EL (cell line): ENCODE measurements at places on chromosomes 1 and 21.

DNA sequence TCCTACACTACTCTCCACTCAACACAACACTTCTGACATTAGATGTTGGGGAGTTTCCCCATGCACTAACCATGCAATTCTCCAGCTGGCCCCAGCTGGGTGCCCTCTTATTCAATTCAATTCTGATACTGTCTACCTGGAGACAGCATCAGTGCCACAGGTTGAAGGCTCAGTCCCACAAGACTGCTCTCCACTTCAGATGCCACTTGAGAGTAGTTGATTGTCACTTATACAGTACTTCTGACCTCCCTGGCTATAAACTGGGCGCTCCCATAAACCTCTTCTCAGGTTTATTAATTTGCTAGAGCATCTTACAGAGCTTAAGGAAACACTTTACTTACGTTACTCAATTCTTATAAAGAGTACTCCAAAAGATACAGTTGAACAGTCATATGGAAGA, 442.3 kb downstream of the LRRIQ3 start:
- DNase-seq: no peak

- DNase-seq: peak; percentile 21
Measured at GRCh38 chr1:42231253-42231652, 66.7 kb upstream of the GUCA2A start.

GRCh38 chr1:218259800-218260199, 25.3 kb upstream of the RRP15 start:
- peak; percentile 11 for DNase-seq

GRCh38 chr1:89739013-89739843, 81.6 kb upstream of the LRRC8D start:
- peak; percentile 67 for DNase-seq

DNA sequence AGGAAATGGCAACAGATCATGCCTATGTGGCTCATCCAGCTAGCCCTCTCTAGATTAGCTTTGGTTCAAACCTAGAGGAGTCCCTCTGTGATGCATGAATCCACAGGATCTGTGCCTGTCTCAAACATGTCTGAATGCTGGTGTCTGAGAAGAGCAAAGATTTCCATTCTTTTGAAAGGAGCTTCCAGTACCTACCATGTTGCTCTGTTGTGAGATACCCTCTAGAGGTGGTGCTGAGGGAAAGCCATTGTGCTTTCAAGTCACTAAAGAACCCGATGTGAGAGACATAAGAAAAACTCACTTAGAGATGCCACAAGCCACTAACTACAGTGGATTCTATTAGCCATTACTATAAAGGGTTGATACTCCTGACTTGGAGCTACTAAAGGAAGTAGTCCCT, 103.6 kb downstream of the LRRC40 start:
- no peak for DNase-seq

GRCh38 chr1:175514387-175514953, 228.9 kb downstream of the TNR start:
- DNase-seq: no peak

DNA sequence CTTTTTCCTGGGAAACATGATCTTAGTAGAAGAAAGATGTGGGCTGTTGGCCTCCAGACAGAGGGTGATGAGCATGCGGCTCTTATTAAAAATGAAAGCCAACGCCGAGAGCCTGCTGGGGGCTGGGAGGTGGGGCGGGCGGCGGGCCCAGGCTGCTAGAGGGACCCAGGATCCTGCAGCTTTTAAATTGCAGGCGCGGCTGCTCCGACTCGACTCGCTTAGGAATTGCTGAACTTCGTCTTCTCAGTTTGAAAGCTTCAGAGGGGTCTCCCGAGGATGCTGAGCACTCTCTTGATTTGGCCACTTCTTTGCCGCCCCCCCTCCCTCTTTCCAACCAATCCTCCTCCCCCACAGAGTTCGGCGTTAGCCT, 1.2 kb downstream of the AGPAT3 start:
- DNase-seq: peak; percentile 60

DNA sequence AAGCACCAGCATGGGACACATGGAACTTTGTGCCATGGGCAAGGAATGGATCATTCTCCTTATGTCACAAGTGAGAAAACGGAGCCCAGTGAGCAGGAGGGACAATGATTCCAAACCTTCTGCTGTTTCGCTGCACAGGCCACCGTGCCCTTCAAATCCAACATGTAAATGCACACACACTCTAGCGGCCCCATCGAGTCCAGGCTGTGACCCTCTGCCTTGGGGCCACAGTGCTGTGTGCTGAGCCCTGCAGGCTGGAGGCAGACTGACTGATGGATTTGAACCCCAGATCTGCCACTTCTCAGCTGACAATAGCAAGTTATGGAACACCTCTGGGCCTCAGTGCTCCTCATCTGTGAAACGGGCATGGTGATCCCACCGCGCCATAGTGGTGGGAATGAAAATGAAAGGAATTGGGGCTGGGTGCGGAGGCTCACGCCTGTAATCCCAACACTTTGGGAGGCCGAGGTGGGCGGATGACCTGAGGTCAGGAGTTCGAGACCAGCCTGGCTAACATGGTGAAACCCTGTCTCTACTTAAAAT, 63.6 kb downstream of the ALPL start:
- no peak for DNase-seq

DNA sequence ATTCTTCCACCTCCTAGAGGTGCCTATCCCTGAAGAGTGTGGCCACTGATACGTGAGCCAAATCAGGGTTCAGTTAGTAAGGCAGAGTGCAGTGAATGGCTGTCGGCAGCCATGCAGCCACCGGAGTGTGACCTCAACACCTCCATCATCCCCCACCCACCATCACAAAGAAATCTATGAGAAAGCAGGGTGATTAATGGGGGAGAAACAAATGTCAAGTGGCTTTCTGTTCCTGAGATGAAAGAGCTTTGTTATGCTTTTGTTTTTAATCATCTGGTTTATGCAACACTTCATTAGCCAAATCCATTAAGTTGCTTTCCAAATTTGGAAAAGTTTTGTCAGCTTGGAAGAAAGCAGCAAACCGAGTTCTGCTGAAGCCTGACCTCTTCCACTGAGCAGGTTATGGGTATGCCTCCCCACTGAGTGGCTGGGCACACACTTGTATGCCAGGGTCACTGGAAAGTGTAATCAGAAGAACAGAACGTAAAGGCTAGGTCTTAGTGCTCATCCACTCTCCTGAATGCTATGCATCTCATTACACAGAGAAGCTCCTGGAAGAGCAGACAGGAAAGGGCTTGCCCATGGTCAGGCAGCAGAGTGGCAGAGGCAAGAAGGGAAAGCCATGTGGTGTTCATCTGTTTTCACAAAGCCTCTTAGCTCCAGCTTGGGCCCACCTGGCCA, 57.1 kb upstream of the ATP1B1 start:
- no peak for DNase-seq

DNA sequence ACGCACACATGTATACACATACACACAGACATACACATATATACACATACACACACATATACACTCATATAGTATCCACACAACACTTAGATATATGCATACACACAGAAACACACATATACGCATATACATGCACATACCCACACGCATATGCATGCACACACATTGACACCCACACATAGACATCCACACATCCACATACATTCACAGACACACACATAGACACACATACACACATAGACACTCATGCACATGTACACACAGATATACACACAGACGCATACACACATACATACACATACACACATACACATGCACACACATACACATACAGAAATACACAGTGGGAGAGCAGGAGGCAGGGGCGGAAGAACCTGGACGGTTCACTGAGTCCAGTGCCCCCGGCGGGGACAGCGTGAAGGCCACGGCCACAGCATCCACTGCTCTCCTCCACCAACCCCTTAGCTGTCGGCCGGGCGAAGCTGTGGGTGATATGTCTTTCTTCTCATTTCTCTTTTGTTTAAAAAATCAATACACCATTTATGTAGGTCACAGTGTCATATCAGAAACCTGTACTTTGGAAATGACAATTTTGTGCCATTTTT, 2.8 kb upstream of the C1QB start:
- DNase-seq: no peak

DNA sequence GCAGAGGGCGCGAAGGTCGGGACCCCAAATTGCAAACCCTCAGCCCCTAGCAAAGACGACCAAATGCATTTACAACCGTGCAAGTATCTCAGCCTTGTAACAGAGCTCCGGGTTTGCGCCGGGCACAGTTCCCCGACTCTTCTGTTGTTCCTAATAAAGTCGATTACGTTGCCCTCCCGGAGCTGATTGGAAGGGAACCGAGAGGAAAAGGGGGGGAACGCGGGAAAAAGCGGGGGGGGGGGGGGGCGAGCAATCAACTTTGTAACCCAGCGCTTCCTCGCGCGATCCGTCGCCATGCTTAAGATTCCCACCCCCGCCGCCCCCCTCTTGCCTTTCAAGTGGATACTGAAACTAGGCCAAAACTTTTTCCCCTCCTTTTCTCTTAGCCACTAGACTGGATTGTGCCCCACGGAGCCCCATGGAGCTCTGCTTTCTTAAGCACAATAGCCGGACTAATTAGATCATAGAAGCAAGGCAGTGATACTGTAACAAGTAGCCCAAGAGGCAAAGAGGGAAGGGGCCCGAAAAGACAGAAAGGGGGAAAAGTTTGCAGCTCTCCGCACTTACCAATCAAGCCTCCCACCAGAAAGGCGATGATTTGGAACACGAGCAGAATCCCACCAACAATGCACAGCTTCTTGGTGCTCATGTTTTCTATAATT, 565 bp downstream of the WLS start:
- DNase-seq: peak; percentile 82

GRCh38 chr21:44687671-44688070, 5.7 kb upstream of the KRTAP12-1 start:
- no peak for DNase-seq

- DNase-seq: peak; percentile 74
Measured at GRCh38 chr1:9442278-9442846, 96.9 kb upstream of the SLC25A33 start.

- no peak for DNase-seq
Measured at GRCh38 chr1:24454673-24455072, 39.1 kb downstream of the NIPAL3 start.

- DNase-seq: peak; percentile 44
Measured at GRCh38 chr1:62508187-62508758, 71.4 kb downstream of the USP1 start.

- DNase-seq: no peak
Measured at GRCh38 chr1:115436596-115436995, 98.5 kb upstream of the NGF start.

DNA sequence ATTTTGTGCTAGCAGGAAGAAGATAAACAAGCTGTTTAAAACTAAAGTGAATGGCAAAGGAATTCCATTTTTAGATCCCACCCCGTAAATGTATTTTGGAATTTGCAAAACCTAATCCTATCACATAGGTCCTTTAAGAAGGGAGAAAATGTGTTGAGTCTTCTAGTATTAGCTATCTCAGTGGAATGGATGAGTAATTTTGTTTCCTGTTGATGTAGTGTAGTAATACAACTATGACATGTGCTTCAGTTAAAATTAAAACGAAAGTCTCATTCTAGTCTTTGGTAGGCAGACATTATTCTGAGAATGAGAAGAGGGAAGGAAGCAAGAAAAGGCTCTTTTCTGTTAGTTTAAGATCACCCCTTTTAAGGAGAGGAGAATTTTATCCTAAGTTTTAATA, 265.9 kb upstream of the C1orf105 start:
- DNase-seq: peak; percentile 79

DNA sequence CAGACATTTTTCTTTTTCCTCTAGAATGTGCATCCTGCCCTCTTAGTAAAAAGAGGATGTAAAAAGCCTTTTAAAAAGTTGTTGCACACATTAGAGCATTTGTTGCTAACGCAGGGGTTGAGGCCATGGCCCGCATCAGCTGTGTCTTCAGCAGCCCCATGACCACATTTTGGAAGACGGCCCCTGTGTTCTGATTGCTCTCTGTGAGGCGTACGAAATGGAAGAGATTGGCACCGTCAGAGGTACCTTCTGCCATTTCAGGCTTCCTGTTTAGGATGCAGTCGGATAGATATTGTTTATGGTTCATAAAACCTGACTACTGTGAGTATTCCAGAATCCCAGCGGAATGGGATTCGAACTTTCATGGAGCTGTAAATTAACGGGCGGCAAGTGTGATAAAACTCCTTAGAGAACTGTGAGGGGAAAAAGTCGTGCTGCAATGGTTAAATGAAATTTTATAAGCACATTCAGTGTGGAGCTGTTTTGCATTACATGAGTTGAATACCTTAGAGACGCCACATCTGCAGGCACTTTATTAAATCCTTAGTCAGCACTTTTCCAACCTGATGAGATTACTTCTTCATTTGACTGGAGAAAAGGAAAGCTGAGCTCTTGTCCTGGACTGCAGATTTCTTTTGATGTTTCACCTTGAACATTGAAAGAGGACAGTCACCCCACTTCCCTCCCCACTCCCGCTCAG, 273.9 kb downstream of the TM2D1 start:
- no peak for DNase-seq

DNA sequence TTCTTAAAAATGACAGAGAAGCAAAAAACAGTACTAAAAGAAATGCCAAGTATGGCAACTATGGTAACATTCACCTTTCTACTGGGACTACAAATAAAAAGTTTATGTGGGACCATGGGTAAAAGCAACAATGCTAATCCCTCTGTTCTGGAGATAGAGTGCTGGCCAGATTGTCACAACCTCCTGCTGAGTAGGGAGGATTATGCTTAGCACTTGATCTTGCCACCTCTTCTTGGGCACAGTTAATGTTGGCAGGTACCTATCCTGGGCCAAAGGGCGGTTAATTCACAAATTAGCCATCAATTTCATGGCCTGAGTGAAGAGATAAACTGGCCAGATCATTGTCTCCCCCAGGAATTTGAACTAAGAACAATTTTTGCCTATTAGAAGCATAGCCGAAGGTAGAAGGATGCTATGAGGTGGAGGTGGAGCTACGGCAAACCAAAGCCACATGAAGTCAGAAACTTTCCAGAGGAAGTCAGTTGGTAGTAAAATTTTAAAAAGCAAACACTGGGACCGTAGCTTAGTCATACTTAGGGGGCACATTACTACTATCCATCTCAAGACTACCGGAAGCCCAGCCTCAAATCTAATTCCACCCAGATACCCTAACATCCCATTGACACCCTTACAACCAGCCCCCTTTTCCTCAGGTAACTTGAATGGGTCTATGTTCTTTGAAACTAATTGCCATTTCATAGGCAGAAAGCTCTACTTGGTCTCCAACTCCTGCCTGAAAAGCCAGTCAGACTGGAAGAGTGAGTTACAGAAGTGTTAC, 2.7 kb downstream of the SCYL3 start:
- DNase-seq: no peak

DNA sequence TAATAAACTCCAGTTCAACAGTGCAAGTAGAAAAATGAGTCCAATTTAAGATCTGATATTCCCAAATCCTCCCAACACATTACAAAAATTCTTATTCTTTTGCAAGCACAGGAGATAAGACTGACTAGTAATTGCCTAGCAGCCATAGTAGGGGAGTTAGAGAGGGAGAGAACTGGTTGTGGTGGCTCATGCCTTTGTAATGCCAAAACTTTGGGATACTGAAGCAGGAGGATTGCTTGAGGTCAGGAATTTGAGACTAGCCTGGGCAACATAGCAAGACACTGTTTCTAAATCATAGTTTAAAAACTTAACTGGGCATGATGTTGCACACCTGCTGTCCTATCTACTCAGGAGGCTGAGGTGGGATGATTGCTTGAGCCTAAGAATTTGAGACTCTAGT, 26.7 kb upstream of the PAPPA2 start:
- no peak for DNase-seq
